ENCODE measurements at places on chromosomes 12 and 14. TPM values are rescaled to one million over a fixed set of nuclear protein-coding genes. Genes with fewer than 3 reads are reported as not detected.

Gene EXOC3L4
- not detected for total RNA-seq

- peak; percentile 35 for DNase-seq
These were observed 30.3 kb downstream of the NFKBIA start for GRCh38 chr14:35374263-35374712.

Gene SYCP3
- total RNA-seq = not detected

DNA sequence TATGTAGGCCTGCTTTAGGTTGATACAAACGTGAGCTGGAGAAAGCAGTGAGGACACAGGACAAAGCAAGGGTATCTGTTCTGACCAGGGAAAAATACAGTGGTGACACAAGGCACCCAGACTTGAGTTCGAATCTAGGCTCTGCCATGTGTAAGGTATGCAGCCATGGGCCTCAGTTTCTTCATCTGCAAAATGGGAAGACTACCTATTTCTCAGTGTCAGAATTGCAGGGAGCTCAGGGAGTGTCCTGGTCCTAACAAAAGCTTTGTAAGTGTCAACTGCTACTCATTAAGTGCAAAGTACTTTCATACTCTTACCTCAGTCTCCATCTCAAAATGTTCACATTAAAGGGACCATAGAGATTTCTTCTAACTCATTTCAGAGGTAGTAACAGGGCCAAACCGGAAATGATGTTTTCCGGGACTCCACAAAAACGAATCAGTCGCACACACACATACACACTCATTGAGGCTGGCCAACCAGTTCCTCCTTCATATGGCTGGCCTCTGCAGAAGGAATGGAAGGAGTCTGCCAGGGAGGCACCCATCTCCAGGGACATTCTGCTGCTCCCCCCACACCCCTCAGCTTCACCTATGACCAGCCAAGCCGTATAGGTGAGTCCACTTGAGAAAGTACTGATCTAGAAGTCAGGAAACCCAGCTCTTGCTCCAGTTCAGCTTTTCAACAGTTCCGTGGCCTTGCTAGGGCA lies 7.8 kb downstream of the CTDSP2 start:
- DNase-seq = no peak

DNA sequence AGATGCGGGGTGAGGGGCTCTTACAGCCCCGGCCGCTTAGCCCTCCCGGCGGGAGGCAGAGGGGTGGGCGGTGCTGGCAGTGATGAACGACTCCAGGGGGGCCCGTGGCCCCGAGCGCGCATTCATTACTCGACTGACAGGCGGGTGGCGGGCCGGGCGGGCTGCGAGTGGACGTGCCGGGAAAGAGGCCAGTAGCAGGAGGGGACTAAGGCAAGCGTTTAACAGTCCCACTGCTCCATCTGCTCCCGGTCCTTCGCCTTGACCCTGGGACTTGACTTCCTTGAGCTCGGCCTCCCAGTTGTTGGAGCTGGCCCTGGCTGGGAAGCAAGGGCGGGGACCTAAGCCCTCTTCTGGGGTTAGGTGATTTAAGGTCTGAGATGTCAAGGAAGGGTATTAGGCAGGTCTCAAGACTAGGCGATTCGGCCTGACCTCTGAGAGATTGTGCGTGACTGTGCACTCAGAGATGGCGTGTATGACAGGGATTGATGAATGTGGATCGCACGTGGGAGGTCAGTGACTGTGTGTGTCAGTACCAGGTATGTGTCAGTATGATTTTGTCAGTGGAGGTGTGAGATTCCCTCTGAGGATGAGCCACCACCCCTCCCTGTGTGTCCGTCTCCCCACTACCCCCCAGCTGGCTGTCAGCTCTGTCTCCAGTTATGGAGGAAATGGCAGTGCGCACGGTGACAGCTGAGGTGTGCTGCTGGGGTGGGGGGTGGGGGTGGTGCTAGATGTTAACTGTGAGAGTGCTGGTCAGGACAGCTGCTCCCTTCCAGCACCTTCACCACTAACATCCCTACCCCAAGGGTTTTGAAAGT lies 3.6 kb upstream of the DNAJC22 start:
- no peak for DNase-seq

GRCh38 chr14:93926873-93927799 lies at the start of gene FAM181A:
FAM181A (plus strand) TSS chr14:93927344; CDS start chr14:93928286, 942 bp downstream.
- no peak for DNase-seq

Gene SYT1
- total RNA-seq = 44.9 TPM

DNA sequence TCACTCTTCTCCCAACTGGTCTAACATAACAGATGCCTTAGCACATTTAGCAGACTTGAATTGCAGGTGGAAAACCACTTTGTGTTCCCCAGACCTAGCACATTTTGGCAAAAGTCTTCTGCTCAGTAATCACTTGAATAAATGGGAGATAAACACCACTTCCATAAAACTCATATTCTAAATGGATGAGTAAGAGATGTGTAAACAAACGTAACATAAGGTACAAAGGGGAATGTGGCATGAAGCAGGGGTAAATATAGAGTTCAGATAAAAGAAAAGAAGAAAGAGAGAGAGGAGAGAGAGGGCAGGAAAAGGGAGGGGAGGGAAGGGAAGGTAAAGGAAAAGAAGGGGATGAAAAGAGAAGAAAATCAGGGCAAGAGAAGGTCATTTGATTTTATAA lies 17.0 kb upstream of the KERA start:
- DNase-seq = no peak

Gene MMP19
- 2.3 TPM for total RNA-seq

DNA sequence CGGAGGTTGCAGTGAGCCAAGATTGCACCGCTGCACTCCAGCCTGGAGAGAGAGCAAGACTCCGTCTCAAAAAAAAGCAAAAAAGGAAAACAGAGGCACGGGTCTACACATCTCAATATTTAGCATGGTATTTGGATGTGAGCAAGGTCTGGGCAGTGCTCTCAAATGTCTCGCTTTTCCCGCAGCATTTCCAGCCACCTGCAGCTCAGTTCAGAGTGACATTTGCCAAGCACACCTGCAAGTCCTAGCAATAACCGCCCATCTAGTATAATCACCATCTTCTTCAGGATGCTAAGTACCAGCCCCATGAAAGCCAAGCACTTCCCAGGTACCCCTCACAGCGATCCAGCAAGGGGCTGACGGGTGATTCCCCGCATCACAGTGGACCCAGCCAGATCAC lies 69.1 kb downstream of the FOXN3 start:
- no peak for DNase-seq

GRCh38 chr12:110123919-110124268 lies 263 bp upstream of the IFT81 start:
- DNase-seq = no peak

Gene POLE2
- total RNA-seq = 24.5 TPM

Gene BTG1
- 57.3 TPM for total RNA-seq

DNA sequence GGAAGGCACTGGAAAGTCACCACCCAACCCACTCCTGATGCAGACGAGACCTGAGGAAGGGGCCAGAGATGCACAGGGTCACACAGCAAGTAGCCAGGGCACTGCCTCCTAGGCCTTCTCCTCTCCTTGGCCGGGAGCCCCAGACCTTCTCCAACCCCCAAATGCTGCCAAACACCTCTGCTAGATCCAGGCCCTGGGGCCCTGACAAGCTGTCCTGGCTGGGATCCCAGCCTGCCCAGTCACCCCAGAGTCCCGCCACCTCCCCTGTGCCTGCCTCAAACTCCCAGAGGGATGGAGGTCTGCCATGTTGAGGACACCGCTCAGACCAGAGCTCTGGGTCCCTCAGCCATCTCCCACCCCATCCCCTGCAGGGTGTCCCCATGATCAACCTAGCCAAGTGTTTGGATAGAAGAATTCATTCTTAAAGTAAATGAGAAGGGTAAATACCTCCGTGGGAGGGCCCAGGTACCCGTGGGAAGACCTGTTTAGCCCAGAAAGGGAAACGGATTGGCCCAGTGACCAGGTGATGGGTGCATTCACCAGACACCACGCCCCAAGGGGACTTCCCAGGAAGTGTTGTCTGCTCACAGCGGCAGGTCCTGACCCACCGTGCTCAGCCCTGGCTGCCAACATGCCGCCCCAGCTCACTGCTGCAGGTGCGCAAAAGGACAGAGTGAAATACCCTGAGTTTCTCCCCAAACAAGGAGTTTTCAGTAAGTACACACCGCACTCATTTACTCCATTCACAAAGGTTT lies 4.6 kb upstream of the DIO3 start:
- DNase-seq = no peak

All from HCT116 (cell line).